ENCODE measurements at places on chromosomes 6 and 20. TPM values are rescaled to one million over a fixed set of nuclear protein-coding genes. Genes with fewer than 3 reads are reported as not detected.

NKX2-2 gene
- total RNA-seq: not detected

VGLL2 gene
- not detected for total RNA-seq

BIRC7 gene
- total RNA-seq: 0.27 TPM

PAK5 gene
- total RNA-seq: not detected

C20orf204 gene
- total RNA-seq: 36.8 TPM

KHDRBS2 gene
- not detected for total RNA-seq

HLA-G gene
- total RNA-seq: 0.15 TPM

MC3R gene
- total RNA-seq: not detected

- no peak for DNase-seq
- peaks cover 8% of the 10 kb centered on the region for H3K27me3 ChIP-seq
- no peaks in the 10 kb centered on the region for H3K36me3 ChIP-seq
- no peak overlapping the region for H3K27ac ChIP-seq
- H3K4me3 ChIP-seq: no peak overlapping the region
These were observed 11.2 kb upstream of the PCMTD2 start for GRCh38 chr20:64244281-64244805.

DNA sequence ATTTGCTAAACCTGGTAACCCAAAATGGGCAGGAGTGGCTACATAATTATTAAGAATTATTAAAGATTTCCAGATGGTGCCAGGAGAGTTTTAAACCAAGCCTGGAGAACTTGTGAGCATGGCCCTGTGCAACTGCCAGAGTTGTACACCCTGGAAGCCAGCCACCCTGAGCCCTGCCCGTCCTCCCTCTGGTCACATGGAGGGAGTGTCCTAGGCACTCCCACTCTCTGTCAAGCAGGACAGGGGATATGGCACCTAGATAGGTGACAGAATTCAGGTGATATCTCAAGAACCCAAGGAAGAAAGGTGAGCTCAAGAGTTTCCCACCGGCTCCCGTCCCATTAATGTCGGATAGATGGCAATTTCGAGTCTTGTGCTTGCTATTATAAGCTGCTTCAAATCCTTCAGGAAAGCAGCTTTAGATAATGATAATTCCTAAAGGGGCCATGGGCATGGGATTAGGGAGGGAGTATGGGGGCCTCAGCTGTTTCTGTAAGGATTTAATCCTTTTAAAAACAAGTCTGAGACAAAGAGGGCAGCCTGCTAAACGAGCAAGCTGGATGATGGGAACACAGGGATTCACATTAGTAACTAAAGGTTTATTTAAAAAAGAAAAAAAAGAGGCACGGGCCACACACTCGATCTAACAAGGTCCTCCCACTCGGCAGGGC is 169.1 kb downstream of the BMP7 start:
- no peaks in the 10 kb centered on the region for H3K36me3 ChIP-seq
- no peaks in the 10 kb centered on the region for H3K4me1 ChIP-seq
- no peak overlapping the region for H3K27ac ChIP-seq
- peaks cover 21% of the 10 kb centered on the region for H3K27me3 ChIP-seq
- DNase-seq: no peak
- H3K4me3 ChIP-seq: no peak overlapping the region

DNA sequence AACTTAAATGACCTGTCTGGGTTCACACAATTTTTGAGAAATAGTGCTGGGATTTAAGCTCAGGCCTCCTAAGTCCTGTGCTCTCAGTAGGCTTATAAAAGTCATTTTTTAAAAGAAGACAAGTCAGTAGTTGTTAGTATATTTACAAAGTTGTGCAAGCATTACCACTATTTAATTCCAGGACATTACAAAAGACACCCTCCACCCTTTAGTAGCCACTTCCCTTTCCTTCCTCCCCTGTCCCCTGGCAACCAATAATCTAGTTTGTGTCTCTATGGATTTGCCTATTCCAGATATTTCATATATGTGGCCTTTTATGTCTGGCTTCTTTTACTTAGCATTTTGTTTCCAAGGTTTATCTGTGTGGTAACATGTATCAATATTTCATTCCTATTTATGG is 37.6 kb downstream of the HMGN3 start:
- peaks cover 8% of the 10 kb centered on the region for H3K4me1 ChIP-seq
- H3K36me3 ChIP-seq: peaks cover 3% of the 10 kb centered on the region
- H3K27ac ChIP-seq: no peak overlapping the region
- no peak overlapping the region for H3K4me3 ChIP-seq

GRCh38 chr6:116408491-116408890 is 37.7 kb downstream of the DSE start:
- no peaks in the 10 kb centered on the region for H3K36me3 ChIP-seq
- no peak overlapping the region for H3K27ac ChIP-seq
- DNase-seq: no peak
- no peak overlapping the region for H3K4me3 ChIP-seq
- no peaks in the 10 kb centered on the region for H3K4me1 ChIP-seq

GRCh38 chr6:3235486-3235885 is 8.0 kb upstream of the TUBB2B start:
- H3K36me3 ChIP-seq: no peaks in the 10 kb centered on the region
- no peak overlapping the region for H3K27ac ChIP-seq
- DNase-seq: no peak
- peaks cover 16% of the 10 kb centered on the region for H3K4me1 ChIP-seq
- H3K27me3 ChIP-seq: peaks cover 79% of the 10 kb centered on the region

DNA sequence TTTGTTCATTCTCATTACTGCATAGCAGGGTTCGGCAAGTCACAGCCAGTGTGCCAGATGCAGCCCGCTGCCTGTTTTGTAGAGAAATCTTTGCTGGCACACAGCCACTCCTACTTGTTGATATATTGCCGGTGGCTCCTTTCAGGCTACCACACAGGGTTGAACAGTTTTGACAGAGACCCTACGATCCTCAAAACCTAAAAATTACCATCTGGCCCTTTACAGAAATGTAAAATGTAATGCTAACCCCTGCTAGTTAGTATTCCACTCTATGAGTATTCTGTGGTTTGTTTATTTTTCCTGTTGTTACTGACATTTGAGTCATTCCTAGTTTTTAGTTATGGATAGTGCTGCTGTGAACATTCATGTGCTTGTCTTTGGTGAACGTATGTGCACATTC is 11.5 kb downstream of the DHX35 start:
- H3K4me3 ChIP-seq: no peak overlapping the region
- no peak overlapping the region for H3K27ac ChIP-seq
- H3K4me1 ChIP-seq: peaks cover 22% of the 10 kb centered on the region
- DNase-seq: no peak

- no peak overlapping the region for H3K27ac ChIP-seq
- H3K4me3 ChIP-seq: no peak overlapping the region
- no peaks in the 10 kb centered on the region for H3K36me3 ChIP-seq
- no peaks in the 10 kb centered on the region for H3K4me1 ChIP-seq
These were observed 154.0 kb downstream of the CLVS2 start for GRCh38 chr6:123150076-123150475.

- no peaks in the 10 kb centered on the region for H3K36me3 ChIP-seq
- DNase-seq: no peak
- no peaks in the 10 kb centered on the region for H3K4me1 ChIP-seq
- H3K27me3 ChIP-seq: no peaks in the 10 kb centered on the region
These were observed 20.2 kb upstream of the HLA-DOA start for GRCh38 chr6:33029328-33030184.

DNA sequence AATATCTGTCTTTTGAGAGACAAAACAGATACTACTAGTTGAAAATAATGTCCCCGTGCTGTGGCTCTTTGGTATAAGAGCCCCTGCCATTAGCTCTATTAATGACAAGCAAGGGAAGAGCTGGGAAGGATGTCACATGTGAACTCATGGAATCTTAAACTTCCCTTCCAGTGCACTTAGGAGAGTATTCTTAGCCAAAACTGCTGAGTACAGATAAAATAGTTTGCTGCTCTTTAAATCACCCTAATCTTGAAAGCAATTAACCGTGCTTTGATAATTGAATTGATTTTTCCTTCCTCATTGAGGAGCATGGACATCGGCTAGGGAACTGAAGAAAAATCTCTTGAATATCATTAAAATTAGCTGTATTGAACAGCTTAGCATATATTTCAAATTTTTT is 91.7 kb downstream of the SLC35B3 start:
- no peak for DNase-seq
- no peaks in the 10 kb centered on the region for H3K36me3 ChIP-seq
- no peak overlapping the region for H3K4me3 ChIP-seq

DNA sequence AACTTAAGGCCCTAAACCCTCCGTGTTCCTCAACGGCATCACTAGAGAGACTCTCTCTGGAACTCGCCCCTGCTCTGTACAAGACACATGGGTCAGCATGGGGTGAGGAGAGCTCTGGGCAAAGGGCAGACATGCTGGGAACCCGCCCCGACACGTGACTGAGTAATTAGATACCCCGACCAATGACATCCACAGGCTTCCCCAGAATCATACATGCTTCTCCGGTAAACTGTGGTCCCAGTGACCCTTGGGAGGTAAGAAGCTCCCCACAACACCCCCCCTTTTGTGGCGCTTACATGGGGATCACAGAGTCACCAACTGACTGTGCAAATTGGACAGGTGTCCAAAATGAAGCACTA is 31.7 kb upstream of the RPS6KA2 start:
- no peak for DNase-seq
- no peak overlapping the region for H3K27ac ChIP-seq
- H3K36me3 ChIP-seq: no peaks in the 10 kb centered on the region
- no peak overlapping the region for H3K4me3 ChIP-seq
- H3K4me1 ChIP-seq: peaks cover 23% of the 10 kb centered on the region
- peaks cover 9% of the 10 kb centered on the region for H3K27me3 ChIP-seq

DNA sequence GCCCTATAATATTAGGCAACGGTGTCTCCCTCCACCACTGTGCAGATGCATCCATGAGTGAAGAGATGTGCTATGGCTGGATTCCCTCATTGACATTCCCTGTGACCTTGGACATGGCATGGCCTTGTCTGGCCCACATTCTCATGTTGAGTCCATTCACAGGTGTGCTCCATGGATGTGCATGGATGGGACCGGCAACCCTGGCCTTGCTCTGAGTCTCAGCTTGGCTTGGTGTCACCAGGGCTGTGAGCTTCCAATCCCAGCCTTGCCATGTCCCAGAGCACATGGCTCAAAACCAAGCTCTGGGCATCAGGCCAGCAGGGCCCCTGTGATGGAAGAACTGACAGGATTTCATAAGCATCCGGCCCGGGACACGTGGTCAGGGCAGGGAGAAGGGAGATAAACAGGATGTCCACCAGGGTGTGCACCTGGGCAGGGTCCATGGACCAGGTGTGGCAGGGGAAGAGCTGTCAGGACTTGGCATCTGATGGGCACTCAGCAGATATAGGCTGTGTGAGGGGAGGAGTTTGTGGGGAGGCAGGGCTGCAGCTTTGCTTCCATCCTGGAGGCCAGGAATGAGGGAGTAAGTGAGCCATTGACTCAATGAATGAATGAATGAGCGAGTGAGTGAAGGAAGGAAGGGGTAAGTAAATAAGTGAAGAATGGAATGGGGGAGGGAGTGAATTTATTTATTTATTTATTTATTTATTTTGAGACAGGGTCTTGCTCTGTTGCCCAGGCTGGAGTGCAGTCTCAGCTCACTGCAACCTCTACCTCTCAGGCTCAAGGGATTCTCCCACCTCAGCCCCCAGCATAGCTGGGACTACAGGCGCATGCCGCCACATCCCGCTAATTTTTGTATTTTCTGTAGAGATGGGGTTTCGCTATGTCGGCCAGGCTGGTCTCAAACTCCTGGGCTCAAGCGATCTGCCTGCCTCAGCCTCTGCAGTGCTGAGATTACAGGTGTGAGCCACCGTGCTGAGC is 15.7 kb downstream of the NRSN2 start:
- peak; percentile 99 for DNase-seq
- peaks cover 74% of the 10 kb centered on the region for H3K4me1 ChIP-seq
- H3K27ac ChIP-seq: peak overlapping the region; percentile 49
- no peaks in the 10 kb centered on the region for H3K36me3 ChIP-seq

GRCh38 chr20:53801609-53802370 is 208.2 kb upstream of the ZNF217 start:
- H3K36me3 ChIP-seq: no peaks in the 10 kb centered on the region
- no peaks in the 10 kb centered on the region for H3K27me3 ChIP-seq
- H3K4me3 ChIP-seq: peak overlapping the region; percentile 22
- no peak for DNase-seq
- H3K27ac ChIP-seq: peak overlapping the region; percentile 86

DNA sequence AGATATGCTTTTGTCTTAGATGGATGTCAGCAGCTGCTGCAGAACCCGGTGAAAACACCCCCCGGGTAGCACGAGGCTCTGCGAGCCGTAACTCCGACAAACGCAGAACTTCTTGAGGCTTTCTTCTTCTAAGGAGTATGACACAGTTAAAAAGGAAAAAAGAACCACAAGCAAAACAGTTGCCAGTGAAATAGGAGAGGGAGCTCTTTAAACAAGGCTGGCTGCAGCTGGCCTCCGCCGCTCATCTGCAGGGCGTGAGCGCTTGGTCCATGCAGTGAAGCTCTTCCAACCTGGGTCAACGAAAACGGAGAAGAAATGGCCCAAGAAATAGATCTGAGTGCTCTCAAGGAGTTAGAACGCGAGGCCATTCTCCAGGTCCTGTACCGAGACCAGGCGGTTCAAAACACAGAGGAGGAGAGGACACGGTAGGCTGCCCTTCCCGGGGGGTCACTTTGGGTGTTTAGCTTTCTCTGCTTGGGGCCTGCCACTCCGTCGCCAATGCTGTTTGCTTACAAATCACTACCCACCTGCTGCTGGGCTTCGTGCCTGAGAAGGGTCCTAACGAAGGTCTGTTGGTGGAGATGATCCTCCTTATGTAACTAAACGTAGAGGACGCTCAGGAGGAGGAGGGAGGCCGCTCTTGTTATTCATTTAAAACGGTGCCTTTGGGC is 13.2 kb downstream of the SYTL3 start:
- peaks cover 16% of the 10 kb centered on the region for H3K27me3 ChIP-seq
- no peaks in the 10 kb centered on the region for H3K36me3 ChIP-seq
- no peak for DNase-seq
- no peaks in the 10 kb centered on the region for H3K4me1 ChIP-seq
- H3K4me3 ChIP-seq: no peak overlapping the region

GRCh38 chr20:9412309-9412708 is 102.1 kb upstream of the LAMP5 start:
- no peak overlapping the region for H3K4me3 ChIP-seq
- no peaks in the 10 kb centered on the region for H3K27me3 ChIP-seq
- no peaks in the 10 kb centered on the region for H3K4me1 ChIP-seq
- H3K36me3 ChIP-seq: no peaks in the 10 kb centered on the region
- DNase-seq: no peak

- H3K36me3 ChIP-seq: peaks cover 53% of the 10 kb centered on the region
- H3K4me3 ChIP-seq: no peak overlapping the region
- DNase-seq: no peak
These were observed 29.5 kb downstream of the EEF1A1 start for GRCh38 chr6:73491377-73491776.
